Ureter (tissue), 1 donor: ENCODE measurements at places on chromosomes 6 and 20. TPM values are rescaled to one million over a fixed set of nuclear protein-coding genes. Genes with fewer than 3 reads are reported as not detected.

GRCh38 chr6:18293076-18293904 is 29.0 kb upstream of the DEK start:
- DNase-seq: no peak

GRCh38 chr6:51936531-51937290 is 150.7 kb downstream of the PKHD1 start:
- DNase-seq: no peak

DNA sequence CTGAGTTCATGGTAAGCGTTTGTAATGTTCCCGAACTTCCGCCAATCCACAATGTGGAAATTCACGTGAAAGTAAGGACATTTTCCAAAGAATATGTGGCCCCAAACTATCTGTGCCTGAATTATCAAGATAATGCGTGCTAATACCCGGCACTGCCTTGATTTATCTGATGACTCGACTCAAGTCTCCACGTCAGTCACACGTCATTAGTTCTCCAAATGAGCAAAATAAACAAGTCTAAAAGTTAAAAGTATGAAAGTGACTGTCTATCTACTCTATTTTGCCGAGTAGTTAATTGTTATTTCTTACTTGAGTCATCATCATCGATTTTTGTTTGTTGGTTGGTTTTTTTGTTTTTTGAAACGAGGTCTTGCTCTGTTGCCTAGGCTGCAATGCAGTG is 21.7 kb upstream of the FOXC1 start:
- DNase-seq: no peak

- no peak for DNase-seq
Observed at GRCh38 chr6:2232445-2232844, 13.0 kb downstream of the GMDS start.

DNA sequence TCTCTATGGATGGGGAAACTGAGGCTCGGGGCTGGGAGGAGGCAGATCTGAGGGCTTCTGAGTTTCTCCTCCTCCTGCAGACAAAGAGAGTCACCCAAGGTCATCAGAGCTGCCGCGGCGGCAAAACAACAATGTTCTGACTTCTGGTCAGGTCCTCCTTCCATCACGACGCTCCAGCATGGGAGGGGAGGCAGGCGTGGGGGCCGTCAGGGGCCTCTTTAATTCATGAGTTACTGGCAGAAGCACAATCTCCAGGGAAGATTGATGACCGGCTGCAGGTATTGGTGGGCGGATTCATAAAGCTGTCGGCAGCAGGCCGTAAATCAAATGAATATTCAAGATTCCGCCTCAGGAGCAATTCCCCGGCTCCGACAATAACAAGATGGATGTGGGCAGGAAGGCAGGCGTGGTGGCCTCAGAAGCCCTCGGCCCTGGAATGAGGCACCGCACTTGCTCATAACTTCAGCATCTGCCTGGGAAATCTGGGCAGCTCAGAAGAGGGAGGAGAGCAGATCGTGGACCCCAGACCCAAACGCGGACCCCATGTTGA is 19.1 kb downstream of the PCK1 start:
- DNase-seq: no peak

DNA sequence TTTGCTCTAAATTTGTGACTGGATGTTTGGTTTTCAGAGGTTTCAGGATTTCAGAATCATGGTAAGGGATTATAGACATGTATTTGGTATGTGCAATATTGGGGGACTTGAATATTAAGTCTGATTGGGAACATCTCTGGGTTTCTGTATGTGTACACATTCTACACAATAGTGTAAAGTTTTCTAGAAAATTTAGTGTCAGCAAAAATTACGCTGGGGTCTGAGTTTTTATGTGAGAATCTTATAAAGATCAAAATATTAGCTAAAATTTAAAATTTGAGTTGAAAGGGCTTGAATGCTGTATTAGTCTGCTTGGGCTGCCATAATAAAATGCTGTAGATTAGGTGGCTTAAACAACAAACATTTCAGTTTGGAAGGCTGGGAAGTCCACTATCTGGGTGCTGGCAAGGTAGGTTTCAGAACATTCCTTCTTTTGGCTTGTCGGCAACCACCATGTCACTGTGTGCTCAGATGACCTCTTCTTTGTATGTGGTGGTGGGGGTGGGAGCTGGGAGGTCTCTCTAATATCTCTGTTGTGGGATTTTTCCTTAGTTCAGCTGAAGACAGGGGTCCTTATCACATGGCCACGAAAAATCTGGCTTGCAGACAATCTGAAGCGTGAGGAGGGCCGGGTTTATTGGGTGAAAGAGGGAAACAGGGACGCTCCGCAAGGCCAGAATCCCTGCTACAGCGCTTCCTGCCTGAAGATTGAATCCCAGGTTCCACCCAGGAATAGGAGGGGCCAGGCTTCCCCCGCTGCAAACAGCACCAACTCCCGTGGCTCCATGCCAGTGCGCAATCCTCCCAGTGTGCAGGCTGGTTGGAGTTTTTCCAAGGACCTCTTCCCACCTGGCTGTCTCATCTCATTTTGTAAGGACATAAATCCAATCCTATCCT is 299.7 kb downstream of the PLCB1 start:
- DNase-seq: no peak

DNA sequence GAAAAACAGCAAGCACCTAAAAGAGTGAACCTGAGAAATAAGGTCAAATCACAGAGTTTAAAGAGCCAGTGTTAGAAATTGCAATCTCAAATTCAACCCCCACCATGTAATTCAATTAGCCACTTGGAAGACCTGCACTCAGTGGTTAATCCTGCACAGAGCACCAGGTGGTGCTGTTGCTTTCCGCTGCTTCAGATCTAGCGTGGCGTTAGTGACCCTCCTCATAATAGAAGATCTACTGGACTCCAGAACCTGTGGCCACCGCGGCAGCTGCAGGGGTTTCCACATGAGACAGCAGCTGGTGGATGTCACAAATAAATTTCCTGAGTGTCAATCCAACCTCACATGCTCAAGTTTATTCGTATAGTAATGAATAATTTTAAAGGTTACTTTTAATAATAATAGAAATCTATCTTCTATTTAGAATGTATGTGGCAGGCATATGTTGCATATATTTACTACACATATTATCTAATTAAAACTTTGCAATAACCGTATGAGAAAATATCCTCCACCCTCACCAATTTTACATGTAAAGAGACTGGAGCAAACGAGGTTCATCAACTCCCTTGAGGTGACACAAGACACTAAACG is 84.4 kb downstream of the SYNE1 start:
- DNase-seq: peak; percentile 67

Gene POM121L2
- not detected for total RNA-seq
